ENCODE measurements at places on chromosomes 7 and 10.

GRCh38 chr10:14481752-14482151 lies 151.0 kb upstream of the FRMD4A start:
- no peak for DNase-seq

DNA sequence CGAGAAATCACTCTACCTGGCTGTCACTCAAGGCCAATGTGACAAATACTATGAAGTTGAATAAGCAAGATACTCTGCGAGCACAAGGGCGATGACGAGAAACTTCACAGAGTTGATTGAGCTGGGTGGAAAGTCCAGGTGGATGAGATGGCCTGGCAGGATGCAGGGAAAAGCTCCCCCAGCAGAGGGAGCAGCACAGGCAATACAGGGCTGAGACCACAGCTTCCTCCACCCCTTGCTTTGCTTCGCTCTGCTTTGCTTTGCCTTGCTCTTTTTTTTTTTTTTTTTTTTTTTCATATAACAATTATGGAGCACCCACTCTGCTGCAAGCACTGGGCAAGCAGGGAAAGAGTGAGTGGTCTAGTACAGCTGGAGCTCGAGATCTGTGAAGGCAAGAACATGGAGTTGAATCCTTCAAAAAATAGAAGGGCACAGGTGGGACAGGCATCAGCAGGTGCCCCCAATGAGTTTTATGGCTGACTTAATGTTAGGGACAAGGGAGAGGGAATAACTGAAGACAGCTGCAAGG lies 88.3 kb downstream of the CABCOCO1 start:
- DNase-seq, result peak; percentile 11

DNA sequence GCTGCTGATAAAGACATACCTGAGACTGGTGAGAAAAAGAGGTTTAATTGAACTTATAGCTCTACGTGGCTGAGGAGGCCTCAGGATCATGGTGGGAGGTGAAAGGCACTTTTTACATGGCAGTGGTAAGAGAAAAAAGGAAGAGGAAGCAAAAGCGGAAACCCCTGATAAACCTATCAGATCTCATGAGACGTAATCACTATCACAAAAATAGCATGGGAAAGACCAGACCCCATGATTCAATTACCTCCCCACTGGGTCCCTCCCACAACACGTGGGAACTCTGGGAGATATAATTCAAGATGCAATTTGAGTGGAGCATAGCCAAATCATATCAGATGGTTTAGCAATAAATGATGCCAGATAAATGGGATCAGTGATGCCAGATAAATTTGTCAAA lies 892.0 kb upstream of the CELF2 start:
- DNase-seq, result no peak

- DNase-seq, result no peak
These were observed 2.5 kb downstream of the ADAP1 start for GRCh38 chr7:951881-952547.

DNA sequence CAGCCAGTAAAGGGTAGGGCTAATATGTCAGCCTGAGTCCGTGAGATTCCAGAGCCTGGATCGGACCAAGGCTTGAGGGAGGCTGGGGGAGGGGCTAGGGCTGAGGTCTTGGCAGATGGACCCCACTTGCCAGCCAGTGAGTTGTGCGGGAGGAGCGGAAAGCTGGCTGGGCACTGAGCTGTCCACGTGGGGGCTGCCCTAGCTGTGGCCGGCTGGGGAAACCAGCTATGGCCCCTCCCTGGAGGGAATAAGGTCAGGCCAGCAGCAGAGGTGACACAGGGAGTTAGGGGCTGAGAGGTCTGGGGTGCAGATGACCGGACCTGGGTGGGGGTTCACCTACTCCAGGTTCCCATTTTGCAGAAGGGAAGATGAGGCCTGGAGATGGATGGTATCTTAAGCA lies 77.3 kb downstream of the UNCX start:
- no peak for DNase-seq
